ENCODE measurements at places on chromosomes 4 and X.

DNA sequence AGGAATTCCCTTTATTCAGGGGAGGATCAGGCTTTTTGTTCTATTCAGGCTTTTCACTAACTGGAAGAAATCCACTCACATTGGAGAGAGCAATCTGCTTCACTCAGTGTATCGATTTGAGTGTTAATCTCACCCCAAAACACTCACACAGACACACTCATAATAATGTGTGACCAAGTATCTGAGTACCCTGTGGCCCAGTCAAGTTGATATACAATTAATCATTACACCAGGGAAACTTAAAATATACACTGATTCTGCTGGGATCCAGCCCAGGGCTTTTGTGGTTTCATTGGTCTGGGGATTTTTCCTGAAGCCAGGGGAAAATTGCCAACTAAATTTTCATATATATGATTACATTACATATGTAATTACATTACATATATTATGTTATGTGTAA is 44.0 kb upstream of the GATB start:
- DNase-seq, result no peak

- no peak for DNase-seq
These were observed 14.7 kb downstream of the RTL9 start for GRCh38 chrX:110373310-110373709.

- DNase-seq, result no peak
These were observed 14.8 kb upstream of the RHOH start for GRCh38 chr4:40182001-40182400.

- no peak for DNase-seq
These were observed 1.7 kb upstream of the MAGEH1 start for GRCh38 chrX:55450259-55450658.

DNA sequence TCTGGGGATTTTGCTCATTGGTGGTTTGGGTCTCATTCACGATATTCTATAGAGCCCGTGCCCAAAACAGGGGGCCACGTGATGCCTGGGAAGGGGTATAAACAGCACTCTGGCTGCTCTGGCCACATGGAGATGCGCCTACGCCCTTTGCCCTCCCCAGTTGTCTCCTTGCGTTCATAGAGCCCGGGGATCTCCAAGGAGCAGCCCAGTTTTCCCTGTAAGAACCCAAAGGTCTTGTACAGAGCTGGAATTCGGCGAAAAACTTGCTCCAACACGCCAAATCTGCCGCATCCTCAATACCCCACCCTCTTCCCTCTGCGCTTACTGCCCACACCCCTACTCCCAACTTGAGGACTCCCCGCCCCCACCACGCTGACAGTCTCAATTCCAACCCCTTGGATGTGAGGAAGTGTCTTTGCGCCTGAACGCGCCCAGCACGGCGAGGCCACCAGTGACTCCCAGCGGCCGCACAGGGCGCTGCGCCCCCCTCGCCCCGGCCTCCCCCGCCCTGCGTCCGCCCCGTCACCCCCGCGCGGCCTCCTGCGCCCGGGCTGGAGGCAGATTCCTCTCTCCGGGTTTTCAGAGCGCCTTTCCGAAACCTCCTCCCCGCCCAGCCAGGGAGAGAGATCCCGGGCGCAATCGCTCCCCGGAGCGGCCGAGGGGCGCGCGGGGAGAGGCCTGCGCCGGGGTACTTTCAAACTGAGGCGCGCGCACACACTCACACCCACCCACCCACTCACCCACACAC is at the start of gene NHS:
Gene NHS (plus strand): TSS at position 582 of the 748 bp plus-strand sequence. CDS start 558 bp downstream, outside the sequence.
- peak; percentile 63 for DNase-seq

GRCh38 chr4:4847011-4847410 is 12.5 kb upstream of the MSX1 start:
- no peak for DNase-seq

All from NCI-H2107 (cell line).